ENCODE measurements at places on chromosomes 2 and 18. TPM values are rescaled to one million over a fixed set of nuclear protein-coding genes. Genes with fewer than 3 reads are reported as not detected.
A peak's percentile ranks its signal among the peaks of the same experiment; 100 is the strongest.

- DNase-seq: no peak
These were observed 61.0 kb downstream of the TRAPPC12 start for GRCh38 chr2:3440477-3440876.

GRCh38 chr2:96832408-96832753 lies 11.4 kb downstream of the ANKRD23 start:
- DNase-seq: no peak

GRCh38 chr2:73970850-73971471 lies 13.7 kb upstream of the TET3 start:
- DNase-seq: peak; percentile 60

DNA sequence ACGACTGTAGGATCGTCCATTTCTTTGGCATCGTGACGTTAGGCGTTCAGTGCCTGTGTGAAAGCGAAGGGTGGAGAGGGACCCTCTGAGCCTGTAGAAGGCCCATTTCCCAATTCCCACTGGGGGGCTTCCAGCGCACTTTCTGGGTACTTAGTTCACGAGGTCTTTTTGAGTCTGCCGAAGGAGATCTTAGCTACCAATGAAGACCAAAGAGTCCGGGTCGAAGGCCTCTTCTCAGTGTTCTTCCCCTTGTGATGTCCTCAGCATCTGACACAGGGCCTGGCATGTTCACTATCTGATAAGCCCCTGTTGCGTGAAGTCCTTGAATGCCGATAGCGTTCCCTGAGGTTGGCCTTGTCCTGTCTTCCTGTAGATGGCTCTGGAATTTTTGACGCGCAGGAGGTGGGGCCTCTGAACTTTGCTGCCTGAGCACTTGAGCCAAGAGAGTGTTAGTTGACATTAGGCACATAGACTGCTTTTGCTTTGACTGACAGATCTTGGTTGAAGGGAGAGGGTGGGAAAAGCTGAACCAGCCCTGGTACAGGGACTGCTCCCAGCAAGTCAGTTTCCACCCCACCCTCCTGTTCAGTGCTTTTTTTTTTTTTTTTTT lies 52.8 kb downstream of the LDLRAD4 start:
- DNase-seq: no peak

- no peak for DNase-seq
These were observed 8.8 kb downstream of the GKN2 start for GRCh38 chr2:68943581-68944568.

DNA sequence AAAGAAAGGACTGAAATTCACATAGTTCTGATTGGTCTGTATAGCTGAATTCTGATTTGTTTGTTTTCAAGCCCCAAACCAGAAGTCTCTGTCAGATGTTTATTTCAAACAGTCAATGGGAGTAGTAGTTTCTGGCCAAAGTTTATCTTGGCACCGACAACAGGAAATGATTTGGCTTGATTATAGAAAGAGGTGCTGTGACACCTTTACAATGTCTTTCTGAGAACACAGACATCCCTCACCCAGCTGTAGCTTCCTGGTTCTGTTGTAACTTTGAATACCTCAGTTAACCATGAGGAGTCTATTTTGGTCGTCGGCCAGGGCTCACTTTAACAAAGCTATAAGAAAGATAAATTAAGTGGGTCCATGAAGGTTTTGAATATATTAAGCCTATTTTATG lies 545.0 kb upstream of the ZNF804A start:
- DNase-seq: no peak

DNA sequence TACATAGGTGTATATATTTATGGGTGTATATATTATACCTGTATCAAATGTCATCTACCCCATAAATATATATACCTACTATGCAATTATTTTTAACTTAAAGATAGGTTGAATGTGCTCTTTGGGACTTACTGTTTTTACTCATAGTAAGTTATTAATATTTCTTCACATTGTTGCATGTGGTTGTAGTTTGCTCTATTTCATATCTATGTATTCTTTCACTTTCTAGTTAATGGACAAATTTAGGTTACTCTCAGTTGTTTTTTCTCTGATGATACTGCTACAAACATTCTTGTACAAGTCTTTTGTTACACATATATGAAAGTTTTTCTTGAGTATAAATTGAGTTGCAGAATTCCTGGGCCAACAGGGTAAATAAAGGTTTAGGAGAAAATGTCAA lies 601.8 kb upstream of the ID2 start:
- DNase-seq: no peak

GRCh38 chr2:26351375-26352090 lies 4.9 kb upstream of the ADGRF3 start:
- no peak for DNase-seq

- no peak for DNase-seq
These were observed 114.6 kb downstream of the ACVR1 start for GRCh38 chr2:157761520-157761919.

DNA sequence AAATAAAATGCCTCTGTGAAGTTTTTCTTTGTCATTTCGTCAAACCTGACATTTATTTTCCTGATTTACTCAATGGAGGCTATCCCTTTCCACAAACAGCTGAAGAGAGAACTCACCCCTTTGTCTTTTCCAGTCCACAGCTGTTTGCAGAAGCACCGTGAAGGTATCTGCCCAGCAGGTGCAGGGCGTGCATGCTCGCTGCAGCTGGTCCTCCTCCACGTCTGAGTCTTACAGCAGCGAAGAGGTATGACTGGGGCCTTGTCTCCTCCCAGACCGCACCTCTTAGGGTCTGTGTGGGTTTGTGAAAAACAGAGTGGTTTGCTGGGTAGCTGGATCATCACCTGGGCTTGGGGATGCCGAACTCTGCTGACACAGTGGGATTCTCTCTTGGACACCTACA lies 9.7 kb downstream of the SPP2 start:
- DNase-seq: no peak

GRCh38 chr2:165544897-165545296 lies 75.4 kb downstream of the CSRNP3 start:
- DNase-seq: no peak

GRCh38 chr2:75675908-75676307 lies 29.3 kb downstream of the MRPL19 start:
- DNase-seq: no peak

DNA sequence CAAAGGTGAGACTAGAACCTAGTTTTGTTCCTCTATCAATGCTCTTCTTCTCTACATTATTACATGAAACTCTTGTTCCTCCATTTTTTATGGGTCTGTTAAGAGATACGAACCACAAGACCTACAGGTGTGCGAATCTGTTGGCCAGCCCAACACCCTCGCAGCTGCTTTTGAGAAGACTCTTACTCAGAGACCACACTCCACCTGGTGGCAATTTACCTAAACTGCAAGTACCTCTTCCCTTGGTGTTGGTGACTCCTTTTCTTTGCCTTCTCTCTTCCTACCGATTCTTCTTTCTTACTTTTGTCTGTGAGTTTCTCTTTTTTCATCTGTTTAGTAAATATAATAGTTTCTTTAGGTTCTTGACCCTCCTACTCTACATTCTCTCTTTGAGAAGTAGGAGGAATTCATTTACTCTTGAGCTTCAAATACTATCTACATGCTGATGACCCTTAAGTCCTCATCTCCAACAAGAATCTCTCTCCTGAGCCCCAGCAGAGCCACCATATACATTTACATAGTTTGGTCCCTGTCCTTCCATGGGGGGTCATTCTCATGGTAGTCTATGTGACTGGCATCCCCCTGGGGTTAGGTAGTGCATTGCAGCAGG lies 81.8 kb upstream of the GAREM1 start:
- DNase-seq: no peak

- no peak for DNase-seq
These were observed 26.5 kb downstream of the FIGN start for GRCh38 chr2:163709270-163709669.

DNA sequence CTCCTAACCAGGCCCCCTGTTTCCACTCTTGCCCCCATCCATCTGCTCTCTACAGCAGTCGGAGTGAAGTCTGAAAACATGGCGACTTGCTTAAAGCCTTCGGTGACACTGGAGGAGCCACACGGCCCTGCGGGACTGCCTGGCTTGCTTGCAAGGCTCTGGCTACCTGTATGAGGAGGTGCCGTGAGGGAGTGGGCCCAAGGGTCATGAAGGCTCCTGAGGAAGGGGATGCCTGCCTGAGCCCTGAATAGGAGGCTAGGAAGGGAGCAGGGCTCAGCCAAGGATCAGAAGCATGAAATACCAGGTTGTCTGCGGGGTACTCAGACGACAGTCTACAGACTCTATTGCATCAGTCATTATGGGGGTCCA lies 75.4 kb downstream of the EMX1 start:
- no peak for DNase-seq

DNA sequence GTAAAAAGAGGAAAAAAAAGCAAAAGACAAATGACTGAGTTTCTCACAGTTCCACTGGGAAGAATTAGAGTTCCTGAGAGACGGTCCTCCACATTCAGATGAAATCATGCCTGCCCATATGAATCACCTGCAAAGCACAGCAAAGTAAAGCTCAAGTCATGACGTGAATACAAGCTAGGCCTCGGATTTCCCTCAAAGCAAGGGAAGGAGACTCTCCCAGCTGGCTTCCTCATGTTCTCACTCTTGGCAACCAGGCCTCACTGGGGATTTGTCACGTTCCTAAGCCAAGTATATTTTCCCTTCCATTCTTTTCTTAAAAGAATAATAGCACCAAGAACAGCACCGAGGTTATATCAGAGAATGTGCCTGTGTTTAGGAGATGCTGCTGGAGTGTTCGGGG lies 47.0 kb downstream of the CYP27C1 start:
- DNase-seq: no peak

DNA sequence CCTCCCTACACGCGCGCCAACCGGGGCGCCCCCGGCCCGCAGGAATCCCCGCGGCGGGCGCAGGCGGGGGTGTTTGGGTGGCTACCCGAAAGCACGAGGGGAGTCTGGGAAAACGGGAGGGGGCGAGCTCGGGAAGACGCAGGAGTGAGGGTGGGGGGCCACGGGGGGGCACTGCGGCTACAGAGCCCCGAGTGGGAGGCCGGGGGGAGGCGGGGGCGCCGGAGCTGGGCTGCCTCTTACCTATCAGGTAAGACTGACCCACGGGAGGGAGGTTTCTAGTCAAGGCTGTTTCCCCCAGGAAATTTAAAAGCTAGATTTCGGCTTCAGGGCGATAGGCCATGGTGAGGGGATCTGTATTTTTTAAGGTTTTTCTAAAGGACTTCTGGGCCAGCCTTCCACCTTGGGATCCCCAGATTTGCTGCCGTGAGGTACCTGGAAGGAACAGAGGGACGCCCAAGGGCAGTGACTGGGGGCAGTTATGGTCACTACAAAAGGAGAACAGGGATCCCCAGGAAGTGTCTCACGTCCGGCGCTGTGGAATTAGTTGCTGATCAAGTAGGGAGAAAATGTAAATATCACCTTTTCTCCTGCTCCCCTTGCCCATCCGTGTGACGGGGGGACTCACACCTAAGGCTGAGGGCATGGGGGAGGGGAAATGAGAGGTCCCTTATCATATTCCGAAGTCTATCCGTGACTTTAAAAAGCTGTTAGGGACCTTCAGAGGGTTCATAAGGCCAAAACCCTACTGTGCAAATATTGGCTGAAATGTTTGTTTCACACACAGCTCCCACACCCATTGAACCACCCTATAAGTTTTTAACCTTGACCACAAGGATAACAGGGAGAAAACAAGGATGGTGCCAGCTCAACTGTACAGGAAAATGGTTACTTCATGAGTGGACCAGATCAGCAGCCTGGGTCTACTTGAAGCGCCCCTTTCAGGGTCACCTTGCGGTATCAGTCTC lies 638 bp upstream of the IRS1 start:
- DNase-seq: no peak

DNA sequence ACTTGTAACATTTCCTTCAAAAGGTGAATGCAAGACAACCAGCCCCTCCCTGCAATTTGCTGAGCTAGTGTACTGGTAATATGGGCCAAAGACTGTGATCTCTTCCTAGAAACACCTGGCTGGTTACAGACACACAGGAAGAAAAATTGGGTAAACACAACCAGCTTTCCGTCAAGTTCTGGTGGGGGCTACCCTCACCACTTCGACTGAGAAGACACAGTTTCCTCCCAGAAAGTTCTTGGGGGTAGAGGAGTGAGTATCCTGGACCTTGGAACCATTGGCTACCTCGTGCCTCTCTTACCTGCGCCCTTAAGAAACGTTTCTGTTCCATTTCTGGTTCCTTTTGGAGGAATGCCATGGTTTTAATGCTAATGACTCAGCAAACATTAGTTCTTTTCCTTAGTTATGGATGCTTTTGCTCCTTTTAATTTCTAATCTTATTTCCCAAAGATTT lies 120.9 kb upstream of the DLX2 start:
- no peak for DNase-seq

GRCh38 chr18:57885931-57886330 lies 82.8 kb upstream of the ATP8B1 start:
- no peak for DNase-seq

GRCh38 chr2:69933254-69933828 lies 18.4 kb downstream of the MXD1 start:
- no peak for DNase-seq

DNA sequence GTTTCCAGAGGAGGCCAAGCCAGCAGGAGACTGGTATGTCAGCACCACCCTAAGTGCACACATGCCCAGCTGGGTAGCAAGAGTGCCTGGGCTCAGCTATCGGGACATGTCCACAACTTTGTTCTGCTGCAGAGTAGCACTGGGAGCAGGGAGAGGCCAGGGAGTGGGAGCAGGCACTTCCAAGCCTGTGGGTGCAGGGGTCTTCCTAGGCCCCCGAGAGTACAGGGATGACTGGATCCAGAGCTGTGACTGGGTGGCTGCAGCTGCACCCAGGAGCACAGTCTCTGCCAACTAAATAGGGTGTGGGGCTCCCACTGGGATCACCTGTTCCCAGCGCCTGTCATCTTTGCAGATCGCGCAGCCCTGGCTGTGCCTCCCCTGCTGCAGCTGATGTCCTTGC lies 256.0 kb upstream of the HNMT start:
- no peak for DNase-seq

DNA sequence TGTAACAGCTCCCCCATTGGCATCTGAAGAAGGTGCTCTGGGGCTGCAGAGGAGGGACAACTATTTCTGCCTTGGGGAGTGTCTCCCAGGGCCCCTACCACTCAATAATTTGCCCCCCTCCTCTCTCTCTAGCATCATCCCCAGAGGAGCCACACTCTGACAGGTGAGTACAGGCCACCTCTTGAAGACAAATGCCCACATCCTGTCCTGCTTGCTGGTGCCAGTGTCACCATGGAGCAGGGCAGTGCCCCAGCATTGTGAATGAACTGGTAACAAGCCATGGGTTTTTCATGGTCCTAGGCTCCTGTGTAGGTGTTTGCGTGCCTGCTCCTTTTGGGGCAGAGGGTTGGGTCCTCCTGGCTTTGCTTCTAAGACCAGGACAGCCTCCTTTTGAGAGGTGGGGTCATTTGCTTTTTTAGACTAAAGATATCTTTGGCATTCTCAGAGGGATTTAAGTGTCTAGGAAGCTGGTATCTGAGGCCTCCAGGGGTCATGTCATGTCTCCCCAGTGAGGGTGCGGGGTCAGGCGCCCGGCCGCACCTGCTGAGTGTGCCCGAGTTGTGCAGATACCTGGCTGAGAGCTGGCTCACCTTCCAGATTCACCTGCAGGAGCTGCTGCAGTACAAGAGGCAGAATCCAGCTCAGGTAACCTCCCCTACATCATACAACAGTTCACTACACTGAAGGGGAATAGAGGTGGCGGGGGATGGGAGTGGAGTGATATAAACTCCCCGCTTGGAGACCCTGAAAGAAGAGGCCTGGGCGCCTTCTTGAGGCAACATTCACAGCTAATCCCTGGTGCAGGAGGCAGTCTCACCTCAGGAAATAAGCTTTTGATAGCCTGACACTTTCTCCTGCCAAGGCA lies 1.8 kb downstream of the RETREG2 start:
- DNase-seq: no peak

Gene SIGLEC15
- 0.66 TPM for total RNA-seq

Gene RBM43
- 6.6 TPM for total RNA-seq

Gene LRP2
- total RNA-seq: under 0.01 TPM

Gene CRIM1
- 178 TPM for total RNA-seq

Gene RAB10
- total RNA-seq: 100 TPM

Gene NXPH2
- not detected for total RNA-seq

Gene POTEC
- 4.9 TPM for total RNA-seq

Gene KIF5C
- 2.7 TPM for total RNA-seq

Gene SCTR
- not detected for total RNA-seq

Gene PLEK
- 20.5 TPM for total RNA-seq

Measured in breast epithelium (tissue), 4 donors.